ENCODE measurements at places on chromosomes 5 and 9.

GRCh38 chr9:121498487-121499176, 1.0 kb downstream of the GGTA1 start:
- no peak for DNase-seq

GRCh38 chr5:28703651-28704260, 1665.4 kb upstream of the CDH9 start:
- DNase-seq, result no peak

- no peak for DNase-seq
Measured at GRCh38 chr9:78769690-78770089, 472.8 kb downstream of the PSAT1 start.

GRCh38 chr5:134176511-134177368, at the start of gene SKP1:
SKP1 (minus strand) TSS chr5:134176950; CDS start chr5:134174022, 2,928 bp downstream.
- peak; percentile 44 for DNase-seq
